Fibroblast of the aortic adventitia (primary cell): ENCODE measurements at places on chromosomes 6 and 20.

GRCh38 chr6:39861663-39862062, 69.5 kb downstream of the DAAM2 start:
- DNase-seq, result no peak

DNA sequence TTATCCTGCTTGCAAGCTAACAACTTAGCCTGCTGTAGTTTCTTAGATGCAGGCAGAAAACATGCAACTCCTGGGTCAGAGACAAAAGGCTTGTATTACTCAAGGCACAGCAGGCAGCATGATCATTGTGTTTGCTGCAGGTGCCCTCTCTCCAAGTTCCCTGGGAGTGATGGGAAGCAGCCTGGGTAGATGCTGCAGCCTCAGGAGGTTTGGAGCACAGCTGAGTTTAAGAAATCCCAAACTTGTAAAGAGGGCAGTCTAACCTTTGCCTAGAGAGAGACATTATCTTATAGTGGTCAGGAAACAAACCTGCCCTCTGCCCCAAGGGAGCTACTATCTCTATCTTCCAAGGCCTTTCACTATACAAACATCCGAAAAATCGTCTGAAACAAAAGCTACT, 61.1 kb downstream of the PFDN4 start:
- DNase-seq, result peak; percentile 41

- no peak for DNase-seq
Measured at GRCh38 chr20:20851385-20851784, 138.9 kb upstream of the RALGAPA2 start.

GRCh38 chr6:149112976-149113375, 204.5 kb upstream of the TAB2 start:
- DNase-seq, result no peak
